Ascending aorta (tissue), 2 donors: ENCODE measurements at places on chromosomes 11 and 22.

DNA sequence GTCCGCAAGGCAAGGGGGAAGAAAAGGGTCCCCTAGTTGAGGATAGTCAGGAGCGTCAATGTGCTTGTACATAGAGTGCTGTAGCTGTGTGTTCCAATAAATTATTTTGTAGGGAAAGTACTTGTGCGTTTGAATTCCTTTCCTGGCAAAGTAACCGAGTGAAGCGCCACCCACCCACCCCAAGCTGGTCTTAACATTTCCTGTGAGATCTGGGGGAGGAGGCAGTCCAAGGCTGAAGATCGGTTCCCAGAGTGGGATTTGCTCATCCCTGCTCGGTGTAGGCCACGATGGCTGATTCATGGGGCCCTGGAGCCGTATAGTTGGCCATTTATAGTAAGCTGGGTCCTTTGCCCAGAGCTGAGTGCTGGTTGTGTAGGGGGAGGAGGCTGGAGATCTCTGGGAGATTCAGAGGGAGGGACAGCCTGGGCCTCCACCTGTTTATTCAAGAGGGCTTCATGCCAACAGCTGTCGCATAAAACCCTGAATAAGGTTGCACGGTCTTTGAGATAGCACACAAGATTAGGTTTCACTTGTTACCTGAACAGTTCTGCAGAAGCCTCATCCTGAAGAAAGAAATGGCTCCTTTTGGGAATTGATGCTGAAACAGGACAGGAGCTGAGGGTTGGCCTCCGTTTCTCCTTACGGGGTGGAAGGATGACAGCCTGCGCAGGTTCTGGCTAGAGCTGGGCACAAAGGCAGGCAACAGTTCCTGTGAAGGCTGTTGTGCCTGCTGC lies 2.4 kb downstream of the ATF4 start:
- DNase-seq, result no peak

GRCh38 chr11:66334605-66335442 lies 1.4 kb downstream of the RIN1 start:
- no peak for DNase-seq

- no peak for DNase-seq
Observed at GRCh38 chr11:73359930-73360742, 16.1 kb upstream of the RELT start.

DNA sequence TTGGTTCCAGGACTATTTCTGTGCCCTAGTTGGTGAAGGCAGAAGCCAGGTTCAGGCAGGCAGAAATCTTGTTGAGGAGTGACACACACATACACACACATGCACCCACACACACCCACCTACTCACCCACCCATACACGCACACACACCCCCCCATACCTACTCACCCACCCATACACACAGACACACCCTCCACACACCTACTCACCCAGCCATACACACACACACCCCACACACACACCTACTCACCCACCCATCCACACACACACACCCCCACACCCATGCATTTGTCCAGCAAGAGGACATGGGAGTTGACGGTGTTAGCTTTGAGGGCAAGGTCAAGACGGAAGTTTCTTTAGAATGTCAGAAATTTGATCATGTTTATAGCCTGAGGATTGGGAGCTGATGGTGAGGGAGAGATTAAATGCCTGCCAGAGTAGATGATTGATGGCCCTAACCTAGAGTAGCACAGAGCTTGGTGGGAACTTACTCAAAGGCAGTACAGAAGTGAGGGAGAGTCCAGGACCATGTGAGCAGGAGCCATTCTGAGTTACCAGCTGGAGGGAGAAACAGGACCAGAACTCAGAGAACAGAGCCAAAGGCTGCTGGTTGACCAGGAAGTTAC lies 68.9 kb downstream of the CYB5R2 start:
- no peak for DNase-seq

GRCh38 chr11:61378713-61379313 lies 13.6 kb upstream of the TMEM216 start:
- DNase-seq, result peak; percentile 85

- DNase-seq, result no peak
Observed at GRCh38 chr11:74014880-74015279, 6.0 kb upstream of the UCP3 start.
